ENCODE measurements at places on chromosomes 6 and 20.

- DNase-seq, result no peak
Measured at GRCh38 chr6:55826941-55827340, 48.4 kb downstream of the BMP5 start.

GRCh38 chr6:106754215-106754614 lies 124.8 kb downstream of the QRSL1 start:
- DNase-seq, result no peak

- no peak for DNase-seq
Measured at GRCh38 chr6:25944688-25945574, 14.4 kb upstream of the SLC17A2 start.

- DNase-seq, result no peak
Measured at GRCh38 chr20:14418376-14418775, 81.0 kb upstream of the FLRT3 start.

GRCh38 chr20:61932199-61932592 lies 133.5 kb downstream of the TAF4 start:
- no peak for DNase-seq

GRCh38 chr6:118580585-118581419 lies 32.7 kb downstream of the PLN start:
- DNase-seq, result peak; percentile 15

GRCh38 chr20:32841174-32841573 lies 17.5 kb upstream of the EFCAB8 start:
- DNase-seq, result no peak

DNA sequence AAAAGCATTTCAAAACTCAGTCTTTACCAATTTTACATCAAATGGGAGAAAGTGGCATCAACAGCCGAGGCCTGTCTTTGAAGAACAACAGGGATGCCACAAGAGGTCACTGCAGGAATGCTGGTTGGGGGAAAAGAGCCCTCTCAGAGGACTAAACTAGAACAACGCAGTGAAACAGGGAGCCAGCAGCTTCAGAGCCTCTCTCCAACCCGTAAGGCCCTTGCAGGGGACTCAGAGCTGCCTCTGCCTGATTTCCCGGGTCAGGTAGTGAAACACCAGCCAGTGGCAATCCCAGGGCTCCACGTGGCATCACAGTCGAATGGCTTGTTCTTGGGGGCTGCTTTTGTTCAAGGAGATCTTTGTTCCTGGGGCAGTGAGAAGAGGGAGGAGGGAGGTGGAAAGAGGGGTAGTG lies 55.0 kb upstream of the KCNK16 start:
- DNase-seq, result peak; percentile 16

DNA sequence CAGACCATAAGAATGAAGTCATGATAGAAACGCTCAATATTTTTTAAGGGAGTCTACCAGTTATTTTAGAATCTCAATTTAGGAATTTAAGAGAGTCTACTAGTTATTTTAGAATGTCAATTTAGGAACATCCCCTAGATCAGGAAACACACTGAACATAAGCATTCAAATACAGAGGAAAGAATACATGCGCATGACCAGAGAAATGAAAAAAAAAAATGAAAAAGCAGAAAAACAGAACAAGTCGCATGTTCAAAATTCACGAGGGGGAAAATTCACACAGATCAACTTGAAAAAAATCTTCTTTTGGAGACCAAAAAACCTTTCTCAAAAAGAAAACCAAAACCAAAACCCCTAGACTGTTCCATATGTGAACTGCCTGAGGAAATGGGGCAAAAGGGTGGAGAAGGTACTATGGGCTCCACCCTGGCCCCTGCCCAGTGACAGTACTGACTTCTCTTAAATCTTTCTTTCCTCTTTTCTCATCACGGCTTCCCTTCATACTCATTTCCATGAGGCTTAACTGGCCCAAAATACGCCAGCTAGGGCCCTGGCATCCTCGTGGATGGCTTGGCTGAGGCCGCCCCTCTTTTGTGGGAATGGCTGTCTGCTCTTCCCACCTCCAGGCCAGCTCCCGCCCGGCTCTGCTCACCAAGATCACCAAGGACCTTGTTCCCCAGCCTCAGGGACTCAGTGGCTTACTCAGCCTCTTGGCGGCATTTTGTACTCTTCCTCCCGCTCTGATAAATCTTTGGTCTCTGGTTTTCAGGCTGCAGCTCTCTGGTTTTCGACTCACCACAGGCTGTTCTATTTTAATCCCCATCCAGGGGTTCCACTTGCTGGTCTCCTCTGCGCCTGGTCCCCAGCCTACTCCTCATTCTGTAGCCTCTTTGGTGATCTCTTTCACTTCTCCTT lies 11.2 kb downstream of the ZBTB2 start:
- no peak for DNase-seq

- no peak for DNase-seq
Measured at GRCh38 chr6:67458265-67458664, 1176.8 kb upstream of the ADGRB3 start.

GRCh38 chr6:142255785-142256184 lies 46.0 kb upstream of the ADGRG6 start:
- no peak for DNase-seq

DNA sequence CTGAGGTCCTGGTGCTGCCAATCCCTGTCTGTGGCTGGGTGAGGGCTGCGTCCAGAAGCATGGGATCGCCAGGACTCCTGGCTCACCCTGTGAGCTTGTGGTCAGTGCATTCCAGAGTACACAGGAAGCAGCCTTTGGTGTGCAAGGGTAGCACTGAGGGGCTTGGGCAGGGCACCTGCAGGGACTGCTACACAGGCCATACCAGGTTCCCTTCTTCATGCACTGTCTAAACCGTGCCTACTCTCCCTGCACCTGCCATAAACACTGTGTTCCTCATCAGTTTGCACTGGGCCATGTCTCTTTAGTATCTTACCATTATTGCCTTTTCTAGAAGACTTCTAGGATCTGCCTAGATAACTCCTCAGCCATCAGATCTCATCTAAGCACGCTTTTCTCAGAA lies 72.8 kb upstream of the NKX2-2 start:
- DNase-seq, result no peak

- DNase-seq, result no peak
Measured at GRCh38 chr6:140364916-140365315, 990.5 kb upstream of the CITED2 start.

- DNase-seq, result peak; percentile 17
Measured at GRCh38 chr20:32789896-32790750, 27.9 kb downstream of the DNMT3B start.

- no peak for DNase-seq
Measured at GRCh38 chr6:3851839-3852238, 2.7 kb downstream of the FAM50B start.

GRCh38 chr6:145329257-145329656 lies 406.1 kb downstream of the EPM2A start:
- no peak for DNase-seq

- DNase-seq, result no peak
Measured at GRCh38 chr6:83889621-83890020, 30.1 kb downstream of the CYB5R4 start.

- DNase-seq, result no peak
Measured at GRCh38 chr20:63295846-63296245, 2.9 kb downstream of the COL20A1 start.

DNA sequence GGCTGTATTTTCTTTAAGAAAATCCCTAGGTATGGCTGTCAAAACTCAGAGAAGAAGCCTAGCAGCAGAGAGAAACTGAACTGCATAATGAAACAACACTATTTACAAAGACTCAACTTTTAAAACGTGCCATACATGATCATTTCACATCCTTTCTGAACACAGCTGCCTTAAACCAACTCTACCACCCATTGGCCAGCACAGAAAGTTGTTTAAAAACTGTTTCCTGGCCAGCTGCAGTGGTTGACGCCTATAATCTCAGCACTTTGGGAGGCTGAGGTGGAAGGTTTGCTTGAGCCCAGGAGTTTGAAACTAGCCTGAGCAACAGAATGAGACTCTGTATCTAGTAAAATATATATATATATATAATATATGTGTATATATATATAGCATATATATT lies 336.4 kb upstream of the SOX4 start:
- DNase-seq, result no peak

DNA sequence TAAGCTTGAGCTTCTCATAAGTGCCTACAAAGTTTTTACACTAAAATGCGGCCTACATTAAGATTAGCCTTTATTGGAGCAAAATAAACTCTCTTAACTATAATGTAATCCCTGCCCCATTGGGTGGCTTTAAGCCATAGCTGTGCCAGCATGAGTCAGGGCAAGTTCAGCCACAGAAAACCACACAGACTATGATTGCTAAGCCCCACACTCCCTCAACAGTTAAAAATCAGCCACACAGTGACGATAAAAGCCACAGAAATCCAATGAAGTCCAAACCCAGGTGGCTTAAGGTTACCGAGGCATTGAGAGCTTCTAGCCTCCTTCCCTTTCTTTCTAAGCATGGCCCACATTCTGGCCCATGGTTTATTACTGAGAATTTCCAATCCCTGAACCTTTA lies 61.6 kb downstream of the GRM1 start:
- no peak for DNase-seq

- no peak for DNase-seq
Measured at GRCh38 chr6:68046756-68047155, 588.3 kb upstream of the ADGRB3 start.

DNA sequence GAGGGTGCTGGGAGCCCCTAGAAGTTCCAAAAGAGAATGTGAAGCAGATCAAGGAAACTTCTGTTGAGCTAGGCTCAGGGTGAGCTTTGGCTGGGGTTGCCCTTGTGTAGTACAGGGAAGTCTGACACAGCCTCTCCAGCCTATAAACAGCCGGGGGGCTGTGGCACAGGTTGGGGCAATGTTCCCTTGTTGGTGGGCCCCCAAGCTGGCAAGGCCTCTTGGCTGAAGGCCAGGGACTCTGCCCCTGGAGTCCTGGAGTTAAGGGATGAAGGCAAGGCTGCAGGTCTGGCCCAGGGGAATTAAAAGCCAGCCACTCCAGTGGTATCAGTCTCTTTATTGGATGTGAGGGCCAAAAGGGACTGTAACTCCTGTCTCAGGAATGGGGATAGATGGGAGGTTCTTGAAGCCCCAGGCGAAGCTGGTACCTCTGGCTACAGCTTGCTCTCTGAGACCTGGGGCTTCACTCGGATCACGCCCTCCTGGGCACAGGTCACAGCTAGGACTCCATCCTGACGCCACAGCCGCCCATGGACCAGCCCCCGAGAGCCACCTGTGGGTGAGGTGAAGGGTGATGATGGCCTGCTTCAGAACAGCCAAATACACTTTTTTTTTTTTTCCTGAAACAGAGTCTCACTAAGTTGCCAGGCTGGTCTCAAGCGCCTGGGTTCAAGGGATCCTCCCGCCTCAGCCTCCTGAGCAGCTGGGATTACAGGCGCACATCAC lies 8.0 kb downstream of the SNX21 start:
- DNase-seq, result no peak

GRCh38 chr6:139711804-139712585 lies 337.5 kb upstream of the CITED2 start:
- no peak for DNase-seq

DNA sequence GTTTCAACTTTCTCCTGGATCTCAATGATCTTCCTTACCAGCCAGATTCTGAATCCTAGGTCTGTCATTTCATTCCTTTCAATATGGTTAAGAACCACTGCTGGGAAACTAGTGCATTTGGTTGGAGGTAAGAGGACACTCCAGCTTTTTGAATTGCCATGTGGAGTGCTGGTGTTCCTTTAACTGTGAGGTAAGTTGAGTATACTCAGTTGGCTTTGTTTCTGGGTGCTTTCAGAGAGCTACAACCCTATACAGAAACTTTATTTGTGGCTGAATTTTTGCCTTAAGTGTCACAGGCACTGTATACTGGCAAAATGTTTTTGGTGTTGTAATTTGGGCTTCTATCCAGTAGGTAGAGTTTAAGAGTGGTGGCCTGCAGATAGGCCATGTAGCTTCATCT lies 175.8 kb downstream of the TBC1D32 start:
- no peak for DNase-seq

GRCh38 chr6:13260831-13261230 lies 67.5 kb downstream of the TBC1D7 start:
- no peak for DNase-seq

GRCh38 chr6:146912730-146913685 lies 291.2 kb upstream of the STXBP5 start:
- DNase-seq, result no peak

Measured in DMS 273 treated with DMSO at 0.1 percent for 48 hours (cell line).